HFFc6 (cell line): ENCODE measurements at places on chromosomes 1 and 21.

- DNase-seq = no peak
Measured at GRCh38 chr1:234886081-234886984, 242.3 kb downstream of the TOMM20 start.

- DNase-seq = no peak
Measured at GRCh38 chr1:19759740-19760089, 40.0 kb downstream of the TMCO4 start.

DNA sequence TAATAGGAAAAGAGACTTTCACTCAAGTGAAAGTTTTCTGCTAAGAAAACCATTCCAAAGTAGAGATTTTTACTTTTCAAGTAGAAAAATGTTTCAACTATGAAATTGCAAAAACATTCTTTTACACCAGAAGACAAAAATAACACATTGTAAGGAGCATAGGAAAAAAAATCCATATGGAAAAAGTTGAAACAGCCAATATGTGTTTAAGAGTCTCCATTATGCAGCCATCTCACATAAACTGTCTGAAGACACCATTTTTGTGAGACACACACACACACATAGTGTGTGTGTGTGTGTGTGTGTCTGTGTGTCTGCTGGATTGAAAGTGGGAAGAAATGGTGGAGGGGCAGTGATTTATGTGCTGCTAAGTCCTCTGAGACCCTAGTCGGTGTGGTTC, 162.1 kb downstream of the HHAT start:
- no peak for DNase-seq

DNA sequence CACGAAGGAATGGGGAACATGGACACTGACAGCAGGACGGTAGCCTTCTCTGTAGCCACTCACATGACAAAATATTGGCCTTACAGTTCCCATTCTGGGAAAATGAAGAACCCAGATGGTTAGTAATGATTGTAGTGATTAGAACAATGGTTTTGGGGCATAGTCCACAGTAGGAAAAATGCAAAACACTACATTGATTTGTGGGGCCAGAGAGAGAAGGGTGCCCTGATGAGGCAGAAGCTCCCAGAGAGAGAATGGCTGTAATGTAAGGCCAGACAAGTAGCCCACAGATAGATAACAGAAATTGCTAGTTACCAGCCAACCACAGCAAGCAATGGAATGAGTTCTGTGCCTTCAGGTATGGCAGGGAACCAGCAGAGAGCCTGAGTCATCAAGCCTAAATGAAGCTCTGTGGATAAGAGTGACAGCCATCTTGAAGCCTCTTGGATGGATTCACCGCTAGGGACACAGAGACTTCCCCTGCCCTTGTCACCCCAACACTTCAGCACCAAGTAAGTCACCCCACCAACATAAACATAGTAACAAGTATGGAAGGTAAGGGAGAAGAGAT, 206.1 kb downstream of the BACH1 start:
- DNase-seq = peak; percentile 68

- DNase-seq = no peak
Measured at GRCh38 chr1:232486006-232486405, 143.9 kb downstream of the SIPA1L2 start.

GRCh38 chr1:7674972-7675371, 96.1 kb upstream of the VAMP3 start:
- no peak for DNase-seq

DNA sequence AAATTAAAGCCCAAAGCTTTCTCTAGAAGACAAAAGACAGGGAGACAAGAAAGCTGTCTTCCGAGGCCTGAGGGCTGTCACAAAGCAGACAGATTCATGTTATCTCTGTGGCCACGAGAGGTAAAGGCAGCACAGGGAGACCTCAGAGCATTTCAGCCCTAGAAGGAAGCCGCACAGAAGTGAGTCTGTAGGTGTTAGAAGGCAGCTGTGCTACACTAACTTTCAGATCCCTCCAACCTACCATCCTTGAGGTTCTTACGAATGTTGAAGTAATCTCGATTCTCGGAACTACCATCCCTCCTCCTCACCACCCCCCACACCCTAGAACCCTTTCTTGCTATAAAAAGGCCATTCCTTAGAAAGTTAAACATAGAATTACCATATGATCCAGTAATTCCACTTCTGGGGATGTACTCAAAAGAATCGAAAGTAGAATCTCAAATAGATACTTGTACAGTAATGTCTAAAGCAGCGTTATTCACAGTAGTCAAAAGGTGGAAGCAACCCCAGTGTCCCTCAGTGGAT, 21.5 kb upstream of the LYST start:
- DNase-seq = no peak

DNA sequence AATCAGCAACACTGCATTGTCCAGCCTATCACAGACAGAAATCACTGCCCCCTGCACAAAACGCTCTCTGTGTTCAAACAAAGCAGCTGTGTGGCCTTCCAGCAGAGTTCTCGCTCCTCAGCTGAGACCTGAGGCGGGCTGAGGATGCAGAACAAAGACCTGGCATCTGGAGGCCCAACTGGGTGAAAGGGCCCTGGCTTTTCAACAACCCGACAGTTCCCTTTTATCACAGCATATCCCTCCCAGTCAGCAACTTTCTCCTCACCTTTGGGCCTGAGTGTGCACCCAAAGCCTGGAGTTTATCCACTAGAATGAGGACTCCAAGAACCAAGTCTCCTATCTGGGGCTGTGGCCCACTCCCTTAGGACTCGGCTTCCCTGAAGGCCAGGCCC, 42.6 kb upstream of the A3GALT2 start:
- no peak for DNase-seq

DNA sequence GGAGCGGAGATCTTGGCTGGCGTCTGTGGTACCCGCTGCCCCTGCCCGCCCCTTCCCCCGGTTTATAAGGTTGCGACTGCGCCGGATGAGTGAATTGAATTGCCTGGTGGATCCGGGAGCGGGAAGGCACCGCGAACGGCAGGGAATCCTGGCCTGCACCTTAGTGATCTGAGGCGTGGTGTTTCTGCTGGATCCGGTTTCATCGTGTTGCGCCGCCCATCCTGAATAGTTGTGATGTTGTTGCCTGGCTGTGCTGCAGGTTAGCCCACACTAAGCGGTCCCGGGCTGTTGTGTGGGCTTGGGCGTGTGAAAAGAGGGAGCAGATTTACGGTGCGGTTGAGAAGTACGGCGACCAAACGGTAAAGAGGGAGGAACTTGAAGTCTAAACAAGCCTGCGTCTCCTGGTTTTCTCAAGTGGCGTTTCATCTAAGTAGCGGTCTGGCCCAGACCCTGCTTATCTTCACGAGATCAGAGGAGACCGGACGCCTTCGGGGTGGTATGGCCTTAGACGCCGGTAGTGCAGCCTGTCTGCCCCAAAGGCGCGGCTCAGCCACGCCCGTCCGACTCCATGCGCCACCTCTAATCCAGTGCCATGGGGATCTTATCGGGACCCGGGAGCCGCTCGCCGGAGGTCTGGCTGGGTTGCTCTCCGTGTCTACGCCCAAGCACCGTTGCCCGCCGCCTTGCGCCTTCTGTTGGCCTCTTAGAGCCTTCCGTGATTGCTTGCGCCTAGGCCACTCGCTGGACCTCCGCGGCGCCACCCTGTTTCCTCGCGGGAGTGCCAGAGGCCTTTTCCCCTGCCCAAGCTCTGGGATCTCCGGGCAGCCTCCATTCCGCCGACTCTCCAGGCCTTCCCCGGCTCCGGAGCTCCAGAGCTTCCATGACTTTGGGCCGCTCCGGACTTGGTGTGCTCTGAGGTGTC, 87.5 kb upstream of the RHOU start:
- peak; percentile 36 for DNase-seq

DNA sequence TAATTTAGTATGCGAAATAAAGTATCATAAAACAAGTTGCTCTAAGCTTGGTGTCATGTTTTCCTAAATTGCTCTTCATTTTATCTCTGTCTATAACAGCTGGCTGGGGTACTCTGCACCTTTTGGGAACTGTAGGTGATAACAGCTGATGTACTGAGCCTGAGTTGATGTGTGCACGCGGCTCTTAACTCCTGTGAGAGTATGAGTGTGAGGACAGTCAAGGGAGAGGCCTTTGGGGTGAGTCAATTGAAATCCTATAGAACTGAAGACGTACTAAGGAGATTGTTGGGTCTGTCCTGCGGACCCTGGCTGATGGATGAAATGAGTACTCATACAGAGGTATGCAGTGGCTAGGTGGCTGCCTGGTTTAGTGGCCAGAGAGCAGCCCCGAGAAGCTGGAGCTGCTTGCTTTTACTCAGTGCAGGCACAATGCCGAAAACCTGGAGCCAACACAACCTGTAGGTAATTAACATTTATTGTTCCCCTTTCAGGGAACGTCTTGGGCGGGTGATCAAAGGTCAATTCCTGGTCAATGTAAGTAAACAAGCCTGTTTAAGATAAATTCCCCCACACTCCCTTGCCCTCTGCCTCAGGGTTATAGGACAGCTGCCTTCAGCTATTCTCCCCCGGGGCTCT, 188.5 kb downstream of the PRDM2 start:
- DNase-seq = no peak
